C1 segment of cervical spinal cord (tissue), 14 donors: ENCODE measurements at places on chromosomes 3 and 15.

DNA sequence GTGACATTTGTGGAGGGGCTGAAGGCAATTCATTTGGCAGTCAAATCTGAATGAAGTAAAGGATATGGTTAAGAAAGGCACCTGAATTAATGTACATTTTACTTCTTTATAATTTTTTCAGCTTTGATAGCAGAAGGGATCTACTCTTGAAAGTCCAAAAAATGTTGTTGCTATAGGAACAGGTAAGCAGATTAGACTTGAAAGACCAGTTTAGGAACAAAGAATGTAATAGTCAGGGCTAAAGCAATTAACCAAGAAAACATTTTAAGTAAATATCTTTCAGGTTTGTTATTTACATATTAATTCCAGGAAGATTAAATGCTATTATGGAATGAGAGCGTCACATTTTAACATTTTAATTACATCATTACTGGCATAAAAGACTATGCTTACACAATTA is 1.1 kb downstream of the ATP13A4 start:
- no peak for DNase-seq

DNA sequence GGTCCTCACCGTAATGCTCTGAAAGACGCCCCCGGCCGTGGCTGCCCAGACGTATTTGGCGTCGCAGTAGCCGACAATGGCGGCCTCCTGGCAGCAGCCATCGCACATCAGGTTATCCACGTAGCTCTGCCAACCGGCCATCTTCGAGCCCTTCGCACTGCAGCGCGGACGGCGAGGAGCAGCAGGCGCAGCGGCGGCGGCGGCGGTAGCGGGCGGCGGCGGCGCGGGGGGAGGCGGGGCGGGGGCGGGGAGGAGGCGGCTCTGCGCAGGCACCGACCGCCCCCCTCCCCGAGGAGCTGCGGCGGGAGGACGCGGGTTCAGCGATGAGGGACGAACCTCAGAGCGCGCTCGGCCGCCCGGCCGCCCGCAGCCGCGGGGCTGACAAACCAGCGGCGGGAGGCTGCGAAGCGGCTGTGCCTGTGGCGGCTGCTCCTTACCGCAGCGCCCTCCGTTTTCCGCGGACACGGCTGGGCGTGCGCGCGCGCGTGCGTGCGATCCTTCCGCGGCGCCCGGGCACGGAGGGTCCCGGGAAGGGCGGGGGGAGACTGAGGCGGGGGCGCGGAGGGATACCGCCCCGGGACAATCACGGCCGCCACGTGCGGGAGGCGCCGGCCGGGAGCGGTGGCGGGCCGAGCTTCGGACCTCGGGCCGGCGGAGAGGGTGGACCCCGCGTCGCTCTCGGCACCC is at the start of gene PFN2:
Gene PFN2, minus strand, starts transcription at position 180 of the 687 bp plus-strand sequence. Its CDS starts 39 bp downstream, at position 141.
- peak; percentile 85 for DNase-seq

DNA sequence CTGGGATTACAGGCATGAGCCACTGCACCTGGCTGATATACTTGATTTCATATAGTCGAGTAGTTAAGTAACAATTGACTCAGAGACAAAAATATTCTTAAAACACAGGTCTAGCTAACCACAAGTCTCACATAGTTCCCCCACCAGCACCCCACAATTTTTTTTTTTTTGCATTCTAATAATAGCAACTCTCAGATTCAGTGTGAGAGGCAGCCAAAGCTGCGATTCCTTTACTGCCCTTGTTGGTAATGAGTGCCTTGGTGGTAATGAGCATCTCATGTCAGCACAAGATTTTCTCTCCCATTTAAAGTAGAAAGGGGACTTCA is 72.5 kb downstream of the WWTR1 start:
- no peak for DNase-seq

DNA sequence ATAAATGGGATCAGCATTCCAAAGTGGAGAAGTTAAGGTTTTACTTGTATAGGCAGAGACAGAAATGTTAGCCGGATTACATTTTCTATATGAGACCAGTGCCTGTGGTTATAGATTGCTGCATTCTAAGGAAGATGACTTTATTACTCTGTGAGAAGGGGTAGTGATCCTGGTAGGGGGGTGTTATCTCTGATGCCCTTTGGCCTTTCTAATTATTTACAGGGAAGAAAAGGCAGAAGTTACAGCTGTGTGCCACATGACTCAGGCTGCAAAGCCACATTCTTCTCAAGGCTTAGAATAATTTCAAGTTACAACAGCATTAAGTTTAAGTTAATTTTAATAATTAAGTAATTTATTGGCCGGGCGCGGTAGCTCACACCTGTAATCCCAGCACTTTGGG is 2.2 kb upstream of the TMC3 start:
- DNase-seq, result no peak

DNA sequence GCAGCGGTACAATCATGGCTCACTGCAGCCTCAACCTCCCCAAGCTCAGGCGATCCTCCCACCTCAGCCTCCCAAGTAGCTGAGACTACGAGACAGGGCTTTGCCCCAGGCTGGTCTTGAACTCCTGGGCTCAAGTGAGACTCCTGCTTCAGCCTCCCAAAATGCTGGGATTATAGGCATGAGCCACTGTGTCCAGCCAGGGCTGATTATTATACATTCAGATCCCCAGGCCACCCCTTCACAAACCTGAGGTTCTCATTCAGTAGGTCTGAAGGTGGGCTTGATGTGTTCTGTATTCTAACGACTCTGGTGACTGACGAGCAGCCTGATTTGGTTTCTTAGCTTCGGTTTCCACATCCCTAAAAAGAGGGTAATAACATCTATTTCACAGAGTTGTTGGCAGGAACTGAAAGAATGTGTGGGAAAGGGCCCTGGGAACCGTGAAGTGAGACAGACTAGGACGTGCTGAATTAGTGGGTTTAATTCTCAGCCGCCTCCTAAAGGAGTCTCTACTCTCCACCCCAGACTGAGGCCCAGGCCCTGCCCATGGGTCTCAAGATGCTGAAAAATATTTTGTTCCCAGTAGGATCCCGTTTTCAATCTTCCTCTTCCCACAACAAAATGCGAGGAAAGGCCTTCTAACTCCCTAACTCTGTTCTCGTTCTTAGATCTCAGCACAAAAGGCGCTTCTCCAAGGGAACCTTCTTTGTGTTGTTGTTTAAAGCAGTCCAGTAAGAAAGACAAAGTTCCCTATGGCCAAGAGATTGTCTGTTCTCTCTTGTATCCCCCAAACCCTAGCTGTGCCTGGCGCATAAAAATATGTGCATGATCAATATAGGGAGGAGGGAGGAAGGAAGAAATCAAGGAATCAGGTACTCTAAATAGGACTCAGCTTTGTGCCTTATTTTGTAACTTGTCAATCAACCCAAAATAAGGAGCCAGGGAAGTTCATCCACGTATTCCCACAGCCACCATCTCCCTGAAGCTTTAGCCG is 210.0 kb upstream of the TOPAZ1 start:
- DNase-seq, result no peak
